ENCODE measurements at places on chromosomes 2 and 18.

GRCh38 chr2:202278036-202278760 is 12.6 kb downstream of the NOP58 start:
- peak; percentile 22 for DNase-seq

GRCh38 chr2:104577143-104577542 is 276.8 kb upstream of the POU3F3 start:
- DNase-seq: no peak

- no peak for DNase-seq
Measured at GRCh38 chr2:45588158-45588829, 22.8 kb downstream of the SRBD1 start.

DNA sequence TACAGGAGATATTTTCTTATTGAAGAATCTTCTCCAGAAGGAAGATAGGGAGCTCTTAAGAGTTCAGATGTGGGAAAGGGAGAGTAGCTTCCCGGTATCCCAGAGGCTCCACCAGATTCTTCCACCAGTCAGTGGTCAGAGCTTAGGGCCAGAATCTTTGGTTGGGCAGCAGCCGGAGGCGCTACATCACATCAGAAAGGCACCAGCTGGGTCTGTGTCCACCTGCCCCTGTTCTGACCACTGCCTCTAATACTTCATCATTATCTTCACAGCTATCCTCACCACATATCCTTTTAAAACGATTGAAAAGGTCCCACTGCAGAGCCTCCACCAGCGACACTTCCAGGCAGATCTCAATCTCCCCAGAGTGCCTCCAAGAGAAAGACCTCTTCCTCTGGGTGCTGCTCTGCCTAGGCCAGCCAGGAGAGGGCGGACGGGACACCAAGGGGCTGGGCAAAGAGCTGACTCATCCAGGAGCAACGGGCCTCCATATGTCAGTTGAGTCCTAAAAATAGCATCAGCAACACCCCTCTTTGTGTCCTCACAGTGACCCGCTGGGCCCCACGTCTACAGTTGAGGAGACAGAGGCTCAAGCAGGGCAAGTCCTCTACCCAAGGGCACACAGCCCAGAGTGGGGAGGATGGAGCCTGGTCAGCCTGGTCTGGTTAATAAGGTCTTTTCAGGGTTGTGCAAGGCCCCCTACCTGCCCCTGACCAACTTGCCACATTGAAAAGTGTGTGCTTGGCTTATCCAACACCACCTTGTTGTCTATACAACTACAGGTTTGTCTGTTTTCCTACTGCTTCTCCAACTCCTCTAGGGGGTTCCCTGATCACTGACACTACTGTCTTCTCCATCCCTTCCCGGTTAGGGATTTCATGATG is 81.2 kb downstream of the ADD2 start:
- DNase-seq: peak; percentile 83

DNA sequence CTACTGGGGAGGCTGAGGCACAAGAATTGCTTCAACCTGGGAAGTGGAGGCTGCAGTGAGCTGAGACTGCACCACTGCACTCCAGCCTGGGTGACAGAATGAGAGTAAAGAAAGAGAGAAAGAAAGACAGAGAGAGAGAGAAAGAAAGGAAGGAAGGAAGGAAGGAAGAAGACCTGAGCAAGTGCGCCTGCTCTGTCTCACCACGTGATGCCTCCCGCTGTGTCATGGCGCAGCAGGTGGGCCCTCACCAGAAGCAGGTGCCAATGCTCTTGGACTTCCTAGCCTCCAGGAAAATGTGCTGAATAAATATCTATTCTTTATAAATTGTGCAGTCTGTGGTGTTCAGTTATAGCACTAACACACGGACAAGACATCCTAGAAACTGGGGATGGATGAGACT is 270.0 kb downstream of the CYP26B1 start:
- no peak for DNase-seq

DNA sequence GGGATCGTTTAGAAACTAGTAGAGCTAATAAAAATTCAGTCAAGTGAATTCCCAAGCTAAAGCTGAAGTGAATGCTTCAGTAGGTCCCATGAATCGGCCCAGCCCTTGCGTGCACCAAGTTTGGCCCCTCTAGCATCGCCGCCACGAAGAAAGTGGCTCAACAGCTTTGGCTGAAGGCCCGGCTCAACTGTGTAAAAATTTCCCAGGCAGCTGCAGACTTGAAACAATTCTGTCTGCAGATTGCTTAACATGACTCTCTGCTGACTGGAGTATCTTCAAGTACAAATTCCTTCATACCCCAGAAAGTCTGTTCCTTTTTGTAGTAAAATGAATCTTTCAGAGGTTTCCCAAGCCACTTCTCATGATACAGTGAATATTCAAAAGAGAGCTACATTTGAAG is 32.7 kb downstream of the ALMS1 start:
- no peak for DNase-seq

DNA sequence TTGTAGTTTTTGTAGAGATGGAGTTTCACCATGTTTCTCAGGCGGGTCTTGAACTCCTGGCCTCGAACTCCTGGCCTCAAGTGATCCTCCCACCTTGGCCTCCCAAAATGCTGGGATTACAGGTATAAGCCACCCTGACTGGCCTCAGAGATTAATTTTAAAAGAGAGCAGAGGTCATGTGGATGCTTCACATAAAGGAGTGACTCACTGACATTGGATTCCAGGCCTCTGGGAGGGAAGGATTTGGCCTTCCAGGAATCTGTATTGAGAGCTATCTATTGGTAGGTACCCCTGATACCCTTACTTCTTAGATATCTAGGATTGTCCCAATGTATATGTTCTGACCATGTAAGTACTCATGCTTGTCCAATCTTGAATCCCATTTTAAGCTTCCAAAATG is 138.4 kb downstream of the FAM161A start:
- DNase-seq: no peak

- no peak for DNase-seq
Measured at GRCh38 chr2:128396946-128397345, 78.3 kb upstream of the HS6ST1 start.

- no peak for DNase-seq
Measured at GRCh38 chr2:105181282-105181681, 60.3 kb upstream of the GPR45 start.

- no peak for DNase-seq
Measured at GRCh38 chr18:6616981-6617380, 112.5 kb upstream of the ARHGAP28 start.

DNA sequence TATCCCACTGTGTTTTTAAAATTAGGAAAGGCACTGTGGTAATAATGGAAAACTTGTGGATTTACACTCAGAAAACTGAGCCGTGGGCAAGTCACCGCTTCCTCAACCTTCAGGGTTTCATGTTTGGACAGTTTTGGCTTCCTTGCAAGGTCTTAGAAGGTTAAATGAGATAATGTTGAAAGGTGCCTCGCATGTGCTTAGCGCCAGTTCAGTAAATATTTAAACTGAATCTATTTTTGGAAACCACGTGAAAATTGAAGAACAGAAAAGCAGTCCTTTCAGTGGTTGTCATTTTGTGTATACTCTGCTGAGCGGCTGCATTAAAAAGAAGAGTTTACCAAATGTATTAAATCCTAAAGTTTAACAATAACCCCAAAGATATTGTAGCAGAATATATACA is 15.2 kb upstream of the AGAP1 start:
- no peak for DNase-seq

DNA sequence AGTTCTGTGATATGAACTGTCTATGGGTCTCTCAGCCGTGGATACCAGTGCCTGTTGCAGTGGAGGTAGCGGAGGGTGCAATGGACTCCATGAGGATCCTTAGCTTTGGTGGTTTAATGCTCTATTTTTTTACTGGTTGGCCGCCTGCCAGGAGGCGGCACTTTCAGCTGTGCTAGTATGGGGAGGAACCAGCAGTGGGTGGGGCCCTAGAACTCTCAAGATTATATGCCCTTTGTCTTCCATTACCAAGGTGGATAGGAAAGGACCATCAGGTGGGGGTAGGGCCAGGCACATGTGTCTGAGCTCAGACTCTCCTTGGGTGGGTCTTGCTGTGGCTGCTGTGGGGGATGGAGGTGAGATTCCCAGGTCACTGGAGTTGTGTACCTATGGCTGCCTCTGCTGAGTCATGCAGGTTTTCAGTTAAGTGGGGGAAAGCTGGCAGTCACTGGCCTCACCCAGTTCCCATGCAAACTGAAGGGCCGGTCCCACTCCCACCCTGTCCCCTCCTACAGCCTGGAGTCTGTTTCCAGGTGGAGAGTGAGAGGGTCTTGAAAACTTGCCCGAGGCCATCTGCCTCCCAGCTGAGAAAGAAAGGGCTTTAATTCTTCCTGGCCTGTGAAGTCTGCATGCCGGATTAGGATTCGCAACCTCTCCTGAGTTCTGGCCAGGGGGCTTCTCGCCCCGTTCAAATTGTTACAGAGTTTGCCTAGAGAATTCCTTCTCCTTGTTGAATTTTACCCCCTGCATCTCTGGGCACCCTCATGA is 14.5 kb downstream of the KCNS3 start:
- peak; percentile 7 for DNase-seq

DNA sequence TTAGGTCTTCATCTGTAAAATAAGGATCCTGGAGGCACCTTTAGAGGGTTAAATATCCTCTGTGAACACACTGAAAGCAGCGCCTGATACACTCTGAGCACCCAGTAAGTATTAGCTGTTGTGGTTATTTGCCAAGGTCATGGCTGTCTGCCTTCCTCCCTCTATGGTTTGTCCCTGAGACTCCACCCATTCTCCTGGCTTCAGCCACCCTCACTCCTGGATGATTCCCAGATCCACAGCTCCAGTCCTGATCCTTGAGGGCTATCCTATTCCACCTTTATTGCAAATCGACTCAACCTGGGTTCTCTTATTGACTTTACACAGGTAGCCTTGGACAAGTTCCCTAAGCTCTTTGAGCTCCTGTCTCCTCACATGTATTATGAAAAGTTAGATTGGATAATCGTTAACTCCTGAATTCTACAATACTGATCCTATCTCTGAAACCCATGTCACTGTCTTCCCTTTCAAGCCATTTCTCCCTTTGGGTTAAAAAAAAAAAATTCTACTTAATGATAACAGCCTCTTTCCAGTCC is 162.3 kb downstream of the LAMA3 start:
- no peak for DNase-seq

DNA sequence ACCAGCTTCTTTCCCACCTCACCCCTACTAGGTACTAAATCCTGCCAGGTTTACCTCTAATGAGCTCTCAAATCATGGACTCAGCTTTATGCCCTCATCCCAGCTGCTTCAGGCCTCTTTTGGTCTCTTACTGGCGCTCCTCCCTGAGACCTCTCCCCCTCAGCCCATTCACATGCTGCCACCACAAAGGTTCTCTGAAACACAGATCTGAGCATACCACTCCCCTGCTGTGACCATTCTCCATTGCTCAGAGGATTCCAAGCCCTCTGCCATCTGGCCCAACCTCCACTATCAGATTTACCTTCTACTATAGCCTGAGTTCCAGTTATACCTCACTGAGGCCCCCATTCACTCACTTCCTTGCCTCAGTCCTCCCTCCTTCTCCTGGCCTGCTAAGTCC is 174.8 kb downstream of the ANKRD44 start:
- no peak for DNase-seq

DNA sequence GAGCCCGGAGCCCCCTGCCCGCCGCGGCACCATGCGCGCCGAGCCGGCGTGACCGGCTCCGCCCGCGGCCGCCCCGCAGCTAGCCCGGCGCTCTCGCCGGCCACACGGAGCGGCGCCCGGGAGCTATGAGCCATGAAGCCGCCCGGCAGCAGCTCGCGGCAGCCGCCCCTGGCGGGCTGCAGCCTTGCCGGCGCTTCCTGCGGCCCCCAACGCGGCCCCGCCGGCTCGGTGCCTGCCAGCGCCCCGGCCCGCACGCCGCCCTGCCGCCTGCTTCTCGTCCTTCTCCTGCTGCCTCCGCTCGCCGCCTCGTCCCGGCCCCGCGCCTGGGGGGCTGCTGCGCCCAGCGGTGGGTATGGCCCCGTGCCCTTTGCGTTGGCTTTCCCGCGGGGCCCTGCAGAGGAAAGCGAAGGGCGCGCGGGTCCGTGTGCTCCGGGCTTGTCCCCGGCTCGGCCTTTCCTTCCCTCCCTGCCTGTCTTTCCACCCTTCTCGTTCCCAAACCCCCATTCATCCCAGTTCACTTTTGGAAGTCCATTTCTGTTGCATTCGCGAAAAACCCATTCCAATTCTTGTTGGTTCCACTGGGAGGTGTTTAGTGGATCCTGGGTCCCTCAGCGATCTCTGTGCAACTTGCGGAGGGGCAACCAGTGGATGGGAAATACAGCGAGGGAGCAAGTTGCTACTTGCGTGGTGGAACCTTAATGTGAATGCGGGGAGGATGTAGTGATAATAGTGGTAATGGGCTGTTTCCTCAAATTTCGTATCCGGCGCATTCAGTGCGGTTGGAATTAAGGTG is 599 bp downstream of the ADAM23 start:
- DNase-seq: peak; percentile 57

- no peak for DNase-seq
Measured at GRCh38 chr2:140747090-140747489, 1383.7 kb downstream of the LRP1B start.

DNA sequence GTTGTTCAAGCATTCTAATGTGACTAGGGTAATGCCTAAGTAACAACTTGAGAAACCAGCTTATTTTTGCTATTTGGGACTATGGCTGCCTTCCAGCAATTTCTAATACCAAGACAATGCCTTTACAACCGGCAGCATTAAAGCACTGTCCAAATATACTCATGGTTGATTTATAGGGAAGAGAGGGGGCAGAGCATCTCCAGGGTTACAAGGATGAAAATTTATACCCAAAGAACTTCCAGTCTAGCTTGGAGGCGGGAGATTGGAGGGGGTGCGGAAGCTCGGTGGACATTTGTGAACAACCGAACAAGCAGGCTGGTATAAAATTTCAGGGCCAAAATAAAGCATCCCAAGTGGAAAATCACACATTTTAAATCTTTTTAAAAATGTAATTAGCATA is 294.9 kb upstream of the STON1 start:
- DNase-seq: no peak

- DNase-seq: no peak
Measured at GRCh38 chr2:55418072-55418471, 1.6 kb downstream of the CCDC88A start.

GRCh38 chr2:240989451-240990265 is 8.8 kb upstream of the SNED1 start:
- peak; percentile 43 for DNase-seq

DNA sequence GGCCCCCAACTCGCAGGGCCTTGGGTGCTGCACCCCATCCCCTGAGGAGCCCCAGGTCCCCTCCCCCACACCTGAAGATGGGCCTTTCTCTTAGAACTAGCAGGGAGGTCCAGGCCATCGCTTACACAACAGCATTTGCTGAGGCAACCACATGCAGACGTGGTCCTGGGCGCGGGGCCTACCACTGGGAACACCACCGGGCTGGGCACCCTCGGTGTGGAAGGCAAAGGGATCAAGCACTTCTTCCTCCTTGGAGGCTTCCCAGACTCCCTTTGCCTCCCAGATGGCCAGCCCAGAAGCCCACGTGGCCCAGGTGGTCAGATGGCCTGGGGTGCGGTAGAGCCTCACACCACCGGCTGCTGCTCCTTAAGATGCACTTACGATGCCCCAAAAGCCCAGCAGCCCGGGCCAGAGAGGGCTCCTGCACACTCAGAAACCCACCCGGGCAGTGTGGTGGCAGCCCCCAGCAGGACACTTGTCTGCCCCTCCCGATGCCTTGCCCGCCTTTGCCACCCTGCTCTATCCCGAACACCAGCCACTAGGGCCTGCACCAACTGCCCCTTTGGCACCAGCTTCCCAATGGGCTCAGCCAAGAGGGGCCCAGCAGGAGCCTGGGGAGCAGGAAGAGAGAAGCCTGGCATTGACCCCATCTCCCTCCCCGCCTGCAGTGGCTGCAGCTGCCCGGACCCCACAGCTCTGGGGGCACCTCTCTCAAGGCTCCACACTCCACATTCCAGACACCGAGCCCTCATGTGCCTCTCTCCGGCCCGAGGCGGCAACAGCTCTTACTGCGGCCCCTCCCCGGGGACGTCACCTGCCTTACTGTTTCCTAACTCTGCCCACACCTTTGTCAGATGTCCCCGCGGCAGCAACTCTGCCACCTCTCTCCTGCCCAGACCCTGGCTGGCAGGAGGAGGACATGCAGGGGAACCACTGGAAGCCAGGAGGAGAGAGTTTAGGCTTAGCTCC is 13.9 kb upstream of the MLPH start:
- no peak for DNase-seq
